Naive thymus-derived CD8-positive, alpha-beta T cell (primary cell): ENCODE measurements at places on chromosomes 7 and 10. TPM values are rescaled to one million over a fixed set of nuclear protein-coding genes. Genes with fewer than 3 reads are reported as not detected.
A peak's percentile ranks its signal among the peaks of the same experiment; 100 is the strongest.

- H3K4me3 ChIP-seq = no peak overlapping the region
- DNase-seq = no peak
- H3K27ac ChIP-seq = no peak overlapping the region
- H3K4me1 ChIP-seq = peaks cover 19% of the 10 kb centered on the region
Observed at GRCh38 chr10:79021331-79021907, 47.3 kb upstream of the ZMIZ1 start.

DNA sequence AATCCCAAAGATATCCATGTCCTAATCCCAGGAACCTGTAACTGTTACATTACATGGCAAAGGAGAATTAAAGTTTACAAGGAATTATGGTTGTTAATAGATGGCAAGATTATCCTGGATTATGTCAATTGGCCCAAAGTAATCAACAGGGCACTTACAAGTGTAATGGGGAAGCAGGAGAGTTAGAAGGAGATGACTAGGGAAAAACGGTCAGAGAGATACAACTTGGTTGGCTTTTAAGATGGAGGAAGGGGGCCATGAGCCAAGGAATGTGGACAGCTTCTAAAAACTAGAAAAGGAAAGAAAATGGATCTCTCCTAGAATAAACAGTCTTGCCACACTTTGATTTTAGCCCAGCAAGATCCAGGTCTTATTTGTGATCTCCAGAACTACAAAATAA is 3.3 kb downstream of the JMJD1C start:
- H3K36me3 ChIP-seq = no peaks in the 10 kb centered on the region
- no peak overlapping the region for H3K4me3 ChIP-seq
- no peaks in the 10 kb centered on the region for H3K27me3 ChIP-seq
- no peak overlapping the region for H3K27ac ChIP-seq

GRCh38 chr10:101091546-101092290 is 29.9 kb downstream of the KAZALD1 start:
- no peak for DNase-seq
- H3K4me3 ChIP-seq = no peak overlapping the region
- peaks cover 53% of the 10 kb centered on the region for H3K27me3 ChIP-seq
- H3K36me3 ChIP-seq = no peaks in the 10 kb centered on the region
- H3K27ac ChIP-seq = peak overlapping the region; percentile 65
- H3K4me1 ChIP-seq = peaks cover 4% of the 10 kb centered on the region

DNA sequence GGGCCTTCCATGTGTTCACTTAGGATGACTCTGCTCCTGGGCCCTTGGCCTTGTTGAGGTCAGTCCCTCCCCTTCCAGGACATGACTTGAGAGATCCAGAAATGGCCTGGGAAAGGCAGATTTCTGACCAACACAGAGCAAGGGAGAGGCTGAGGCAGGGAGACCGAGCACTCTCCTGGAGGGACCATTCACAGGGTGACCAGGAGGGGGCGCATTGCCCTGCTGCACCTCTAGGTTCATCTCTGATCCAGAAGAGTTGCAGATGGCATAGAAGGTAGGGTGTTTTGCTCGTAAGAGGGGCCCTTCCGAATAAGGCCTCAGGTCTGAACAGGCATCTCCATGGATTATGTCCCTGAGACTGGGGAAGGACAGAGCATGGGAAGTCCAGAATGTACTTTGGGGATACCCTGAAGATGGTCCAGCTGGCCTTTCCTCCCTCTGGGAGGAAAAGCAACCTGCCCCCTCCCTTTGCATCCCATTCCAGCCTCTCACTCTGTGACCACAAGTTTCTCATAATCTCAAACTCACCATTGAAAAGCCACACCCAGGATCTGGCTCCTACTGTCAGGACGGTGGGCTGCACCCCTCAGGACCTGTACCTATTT is 6.6 kb downstream of the DMBT1 start:
- H3K27me3 ChIP-seq = peaks cover 14% of the 10 kb centered on the region
- no peaks in the 10 kb centered on the region for H3K36me3 ChIP-seq
- H3K4me1 ChIP-seq = no peaks in the 10 kb centered on the region
- no peak overlapping the region for H3K27ac ChIP-seq
- H3K4me3 ChIP-seq = no peak overlapping the region

- no peaks in the 10 kb centered on the region for H3K27me3 ChIP-seq
- peaks cover 3% of the 10 kb centered on the region for H3K36me3 ChIP-seq
- peaks cover 13% of the 10 kb centered on the region for H3K4me1 ChIP-seq
- no peak overlapping the region for H3K27ac ChIP-seq
Observed at GRCh38 chr7:90408142-90408541, 4.9 kb downstream of the CLDN12 start.

DNA sequence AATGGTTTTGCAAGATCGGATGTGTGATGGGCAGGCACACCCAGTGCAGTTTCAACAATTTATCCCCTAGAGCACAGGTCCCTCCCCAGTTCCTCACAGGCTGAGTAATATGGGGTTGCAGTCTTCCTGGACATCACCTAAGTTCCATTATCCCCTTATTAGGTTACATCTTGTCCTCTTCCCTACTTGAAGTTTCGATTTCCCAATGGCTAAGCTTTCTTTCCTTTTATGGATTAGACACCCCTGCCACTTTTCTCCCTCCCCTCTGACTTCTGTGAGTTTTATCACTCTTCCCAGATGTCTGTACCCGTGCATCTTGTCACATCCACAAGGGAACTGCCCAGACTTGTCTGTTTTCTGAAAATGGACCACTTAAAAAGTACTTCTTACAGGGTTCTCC is 2.4 kb upstream of the NIPSNAP2 start:
- H3K36me3 ChIP-seq = no peaks in the 10 kb centered on the region
- peaks cover 29% of the 10 kb centered on the region for H3K4me1 ChIP-seq
- H3K4me3 ChIP-seq = no peak overlapping the region
- DNase-seq = no peak
- no peaks in the 10 kb centered on the region for H3K27me3 ChIP-seq

DNA sequence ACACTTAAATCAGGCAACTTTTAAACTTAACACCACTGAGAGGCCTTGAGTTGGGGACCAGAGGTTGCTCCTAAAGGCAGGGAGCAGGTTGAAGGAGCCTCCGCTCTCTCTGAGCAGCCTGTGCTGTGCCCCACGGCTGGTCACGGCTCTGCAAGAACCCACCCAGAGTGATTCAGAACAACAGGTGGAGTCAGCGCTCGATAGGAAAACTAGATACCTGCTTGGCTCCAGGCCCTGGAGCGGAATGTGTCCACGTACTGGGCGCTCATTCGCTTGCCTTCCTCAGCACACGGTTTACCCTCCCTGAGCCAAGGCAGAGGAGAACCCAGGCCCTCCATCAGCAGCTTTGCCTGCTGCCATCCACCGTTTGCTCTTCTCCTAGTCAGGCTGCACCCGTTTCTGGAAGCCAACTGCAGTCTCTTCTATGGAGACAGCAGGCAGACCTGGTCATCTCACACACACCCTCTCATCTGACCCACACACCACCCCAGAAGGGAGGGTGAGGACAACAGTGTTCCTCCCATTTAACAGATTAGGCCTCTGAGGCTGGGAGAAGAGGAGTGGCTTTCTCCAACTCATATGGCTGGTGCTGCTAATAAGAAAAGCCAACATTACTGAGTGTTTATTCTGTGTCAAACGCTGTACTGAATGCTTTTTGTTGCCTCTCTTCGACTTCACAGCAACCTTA is 37.6 kb upstream of the PDCD4 start:
- no peak for DNase-seq
- H3K27ac ChIP-seq = peak overlapping the region; percentile 98
- peaks cover 54% of the 10 kb centered on the region for H3K4me1 ChIP-seq
- no peaks in the 10 kb centered on the region for H3K36me3 ChIP-seq
- H3K27me3 ChIP-seq = no peaks in the 10 kb centered on the region

- peak overlapping the region; percentile 60 for H3K27ac ChIP-seq
- H3K4me3 ChIP-seq = peak overlapping the region; percentile 39
- no peaks in the 10 kb centered on the region for H3K36me3 ChIP-seq
- no peaks in the 10 kb centered on the region for H3K27me3 ChIP-seq
Observed at GRCh38 chr7:44147026-44147991, 6.2 kb upstream of the MYL7 start.

- H3K27ac ChIP-seq = no peak overlapping the region
- peaks cover 13% of the 10 kb centered on the region for H3K36me3 ChIP-seq
- no peak overlapping the region for H3K4me3 ChIP-seq
- no peaks in the 10 kb centered on the region for H3K27me3 ChIP-seq
- peaks cover 7% of the 10 kb centered on the region for H3K4me1 ChIP-seq
Observed at GRCh38 chr10:75180592-75180991, 30.0 kb upstream of the VDAC2 start.

DNA sequence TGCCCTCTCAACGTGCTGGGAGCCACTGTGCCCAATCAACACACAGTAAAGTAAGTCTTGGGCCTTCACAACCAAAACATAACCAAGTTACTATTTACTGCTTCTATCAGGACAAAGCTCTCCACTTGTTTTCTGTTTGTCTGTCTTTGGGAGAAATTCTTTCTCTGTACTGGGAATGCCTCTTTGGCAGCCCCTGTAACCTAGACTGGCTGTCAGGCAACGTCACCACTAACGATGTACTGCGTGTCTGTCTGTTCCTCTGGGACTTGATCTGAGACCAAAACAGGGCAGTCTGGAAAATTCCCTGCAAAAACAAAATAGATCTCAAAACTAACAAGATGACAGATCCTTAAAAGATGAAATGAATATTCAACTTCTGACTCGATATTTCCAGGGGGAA is 113.0 kb downstream of the SMURF1 start:
- no peaks in the 10 kb centered on the region for H3K4me1 ChIP-seq
- H3K4me3 ChIP-seq = no peak overlapping the region
- DNase-seq = no peak
- peaks cover 86% of the 10 kb centered on the region for H3K36me3 ChIP-seq
- no peaks in the 10 kb centered on the region for H3K27me3 ChIP-seq

DNA sequence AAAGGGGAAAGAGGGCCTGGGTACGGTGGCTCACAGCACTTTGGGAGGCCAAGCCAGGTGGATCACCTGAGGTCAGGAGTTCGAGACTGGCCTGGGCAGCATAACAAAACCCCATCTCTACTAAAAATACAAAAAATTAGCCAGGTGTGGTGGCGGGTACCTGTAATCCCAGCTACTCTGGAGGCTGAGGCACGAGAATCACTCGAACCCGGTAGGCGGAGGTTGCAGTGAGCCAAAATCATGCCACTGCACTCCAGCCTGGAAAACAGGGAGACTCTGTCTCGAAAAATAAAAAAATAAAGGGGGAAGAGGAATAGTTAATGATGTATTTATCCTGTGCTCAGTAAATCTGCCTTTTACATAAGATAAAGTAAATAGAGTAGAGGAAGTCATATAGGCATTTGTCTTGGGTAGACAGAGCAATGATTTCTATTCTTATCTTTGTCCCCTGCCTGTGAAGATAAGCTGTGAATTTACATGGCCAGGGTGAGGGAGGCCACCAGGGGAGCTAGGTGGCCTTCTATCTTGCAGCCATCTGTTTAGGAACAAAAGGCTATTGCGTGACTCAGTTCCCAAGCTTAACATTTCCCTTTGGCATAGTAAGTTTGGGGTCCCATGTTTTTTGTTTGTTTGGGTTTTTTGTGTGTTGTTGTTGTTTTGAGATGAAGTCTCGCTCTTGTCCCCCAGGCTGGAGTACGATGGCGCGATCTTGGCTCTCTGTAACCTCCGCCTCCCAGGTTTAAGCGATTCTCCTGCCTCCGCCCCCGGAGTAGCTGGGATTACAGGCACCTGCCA is 73.2 kb upstream of the GTF2I start:
- no peaks in the 10 kb centered on the region for H3K4me1 ChIP-seq
- no peak overlapping the region for H3K4me3 ChIP-seq
- H3K27ac ChIP-seq = peak overlapping the region; percentile 17
- DNase-seq = no peak

DNA sequence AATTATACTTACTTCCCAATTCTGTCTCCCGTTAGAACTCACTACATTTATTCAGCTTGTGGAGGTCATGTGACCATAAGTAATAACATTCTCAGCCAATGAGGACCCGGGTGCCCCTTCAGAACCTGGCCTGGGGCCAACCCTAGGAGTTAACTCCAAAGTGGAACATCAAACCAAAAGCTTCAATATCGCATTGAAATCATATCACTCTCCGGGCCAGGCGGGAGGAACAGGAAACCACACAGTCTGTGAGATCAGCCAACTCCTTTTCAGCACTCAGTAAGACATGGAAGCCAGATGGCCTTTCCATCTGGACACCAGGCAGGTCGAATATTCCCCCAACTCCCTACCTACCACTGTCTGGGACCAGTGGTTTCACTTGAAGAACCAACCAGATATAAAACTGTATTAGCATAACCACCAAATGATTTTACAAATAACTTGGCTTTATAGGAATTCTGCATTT is 5.5 kb downstream of the CREB3L2 start:
- peaks cover 7% of the 10 kb centered on the region for H3K36me3 ChIP-seq
- no peak for DNase-seq
- H3K4me1 ChIP-seq = peaks cover 68% of the 10 kb centered on the region
- no peaks in the 10 kb centered on the region for H3K27me3 ChIP-seq

DNA sequence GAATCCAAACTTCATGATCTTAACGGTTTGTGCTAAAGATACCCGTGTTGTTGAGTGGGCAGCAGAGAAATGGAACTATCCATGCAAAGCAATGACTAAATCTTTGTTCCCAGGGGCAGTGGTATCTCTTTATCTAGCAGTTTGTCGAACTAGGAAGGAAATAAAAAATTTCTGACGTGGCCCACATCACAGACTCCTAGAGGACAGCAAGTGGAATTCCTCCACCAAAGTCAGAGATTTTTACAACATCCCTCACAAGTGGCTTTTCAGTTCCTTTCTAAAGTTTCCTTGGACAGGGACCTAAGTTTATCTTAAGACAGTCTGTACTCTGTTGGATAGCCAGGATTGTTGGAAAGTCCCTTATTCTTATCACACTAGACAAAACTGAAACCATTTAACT is 136.0 kb downstream of the RAPGEF5 start:
- no peaks in the 10 kb centered on the region for H3K4me1 ChIP-seq
- no peaks in the 10 kb centered on the region for H3K36me3 ChIP-seq
- no peak overlapping the region for H3K27ac ChIP-seq
- H3K27me3 ChIP-seq = peaks cover 3% of the 10 kb centered on the region

- no peak overlapping the region for H3K4me3 ChIP-seq
- H3K4me1 ChIP-seq = no peaks in the 10 kb centered on the region
- no peak overlapping the region for H3K27ac ChIP-seq
- DNase-seq = no peak
Observed at GRCh38 chr7:83528925-83529423, 120.0 kb downstream of the SEMA3E start.

- no peak for DNase-seq
- H3K4me3 ChIP-seq = no peak overlapping the region
- H3K36me3 ChIP-seq = peaks cover 5% of the 10 kb centered on the region
- H3K27ac ChIP-seq = no peak overlapping the region
- H3K27me3 ChIP-seq = no peaks in the 10 kb centered on the region
Observed at GRCh38 chr7:135441791-135442190, 68.1 kb downstream of the CNOT4 start.

GRCh38 chr7:28358423-28358868 is 53.9 kb upstream of the CREB5 start:
- H3K4me3 ChIP-seq = no peak overlapping the region
- H3K36me3 ChIP-seq = no peaks in the 10 kb centered on the region
- no peaks in the 10 kb centered on the region for H3K27me3 ChIP-seq

GRCh38 chr7:127705461-127705959 is 53.5 kb downstream of the SND1 start:
- H3K36me3 ChIP-seq = peaks cover 31% of the 10 kb centered on the region
- no peak overlapping the region for H3K4me3 ChIP-seq
- H3K4me1 ChIP-seq = peaks cover 2% of the 10 kb centered on the region

PTPN12 gene
- polyA plus RNA-seq = 0.64 TPM

SFRP4 gene
- polyA plus RNA-seq = not detected

PAX4 gene
- not detected for polyA plus RNA-seq

ZRANB1 gene
- 7.0 TPM for polyA plus RNA-seq

COPG2 gene
- polyA plus RNA-seq = 1.9 TPM

TCF7L2 gene
- polyA plus RNA-seq = 2.1 TPM

TAF5 gene
- polyA plus RNA-seq = 3.7 TPM
